WTC11 (cell line): ENCODE measurements at places on chromosomes 2 and 18.

DNA sequence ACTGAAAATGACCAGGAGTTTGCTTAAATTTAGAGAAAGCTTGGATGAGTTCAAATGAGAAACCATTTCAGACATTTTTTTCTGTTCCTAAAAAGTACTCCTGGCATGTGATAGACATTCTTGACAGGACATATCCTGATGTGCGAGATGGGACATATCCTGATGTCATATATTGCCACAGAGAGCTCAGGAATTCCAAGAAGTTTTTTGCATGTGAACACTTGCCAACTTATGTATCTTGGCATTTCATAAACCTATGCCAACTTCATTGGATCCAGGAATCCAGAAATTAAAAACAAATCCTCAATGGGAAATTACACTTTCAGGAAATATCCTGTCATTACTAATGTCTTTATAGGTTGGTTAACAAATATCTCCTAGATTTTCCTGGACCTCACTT is 2.9 kb upstream of the SERPINB3 start:
- no peak for DNase-seq

DNA sequence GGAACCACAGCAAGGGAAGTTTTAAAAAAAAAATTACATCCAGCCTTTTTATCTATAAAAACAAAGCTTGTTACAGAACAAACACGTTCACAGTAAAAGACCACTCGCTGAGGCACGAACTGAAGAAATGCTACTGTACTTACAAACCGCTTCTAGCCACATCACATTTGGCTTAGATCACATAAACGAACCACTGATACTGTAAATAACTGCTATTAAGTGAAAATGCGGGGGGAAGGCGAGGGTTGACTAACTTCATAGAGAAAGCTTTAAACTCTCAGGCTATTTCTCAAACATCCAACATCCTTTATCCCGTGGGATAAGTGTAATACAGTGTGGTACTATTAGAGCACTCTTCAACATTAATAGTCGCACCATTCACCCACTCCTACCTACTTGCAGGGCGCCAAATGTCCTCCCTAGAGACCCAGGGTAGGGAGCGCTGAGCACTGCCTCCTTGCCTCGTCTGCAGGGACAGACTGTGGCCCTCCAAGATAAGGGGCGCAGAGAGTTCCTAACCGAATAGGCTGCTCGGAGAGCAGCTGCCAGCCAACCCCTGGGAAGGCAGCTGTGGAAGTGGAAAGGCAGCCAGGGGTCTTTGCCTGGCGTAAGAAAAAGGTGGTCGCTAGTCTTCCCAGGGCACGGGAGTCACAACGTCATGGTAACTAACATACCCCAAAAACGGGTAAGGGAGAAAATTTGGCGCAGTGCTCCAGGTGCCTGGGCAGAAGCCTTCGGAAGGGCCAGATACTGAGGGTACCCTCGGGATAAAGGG is 854 bp downstream of the GPR155 start:
- DNase-seq = peak; percentile 30

- no peak for DNase-seq
These were observed 103.8 kb upstream of the OSR1 start for GRCh38 chr2:19462256-19462645.

- no peak for DNase-seq
These were observed 640.7 kb downstream of the IRS1 start for GRCh38 chr2:226158940-226159339.

DNA sequence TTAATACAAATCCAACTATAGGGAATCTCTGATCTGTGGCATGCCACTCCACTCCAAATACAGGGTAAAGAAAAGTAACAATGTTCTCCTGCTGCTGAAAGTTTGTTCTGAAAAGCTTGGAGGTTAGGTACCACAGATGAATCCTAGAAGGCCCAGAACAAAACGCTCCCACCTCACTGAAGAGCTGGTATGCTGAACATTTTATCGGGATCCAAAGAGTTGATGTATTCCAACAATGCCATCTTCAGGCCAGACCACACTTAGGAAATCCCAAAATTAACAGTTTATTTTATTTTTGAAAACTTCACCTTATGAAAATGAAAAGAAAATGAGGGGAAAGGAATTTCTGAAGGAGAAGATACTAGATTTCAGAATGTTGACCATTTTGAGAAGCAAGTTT is 145.1 kb upstream of the CDH19 start:
- DNase-seq = no peak

DNA sequence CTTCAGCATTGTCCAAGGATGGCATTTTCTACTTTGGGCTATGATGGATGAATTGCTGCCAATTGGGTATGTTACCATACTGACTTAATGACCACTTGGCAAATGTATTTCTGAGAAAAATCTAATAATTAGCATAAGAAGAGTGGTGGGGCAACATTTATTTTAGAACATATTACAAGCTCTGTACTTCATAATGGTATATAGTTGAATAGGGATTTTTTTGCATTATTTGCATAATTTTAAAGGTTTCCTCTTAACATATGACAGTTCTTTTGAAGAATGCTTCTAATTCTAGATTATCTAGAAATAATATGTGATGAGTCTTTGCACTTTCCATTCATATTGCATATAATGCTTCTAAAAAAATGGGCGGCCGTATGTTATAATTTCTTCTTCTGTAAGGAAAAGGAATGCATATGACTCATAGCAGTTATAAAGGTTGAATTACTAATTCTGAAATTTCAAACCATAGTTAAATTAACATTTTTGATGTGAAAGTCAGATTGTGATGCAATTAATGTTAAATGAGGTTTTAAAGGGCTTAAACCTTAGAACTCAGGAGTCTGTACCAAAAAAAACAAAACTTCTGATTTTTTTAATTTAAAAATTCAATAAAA is 1652.3 kb upstream of the SLC39A10 start:
- DNase-seq = no peak

DNA sequence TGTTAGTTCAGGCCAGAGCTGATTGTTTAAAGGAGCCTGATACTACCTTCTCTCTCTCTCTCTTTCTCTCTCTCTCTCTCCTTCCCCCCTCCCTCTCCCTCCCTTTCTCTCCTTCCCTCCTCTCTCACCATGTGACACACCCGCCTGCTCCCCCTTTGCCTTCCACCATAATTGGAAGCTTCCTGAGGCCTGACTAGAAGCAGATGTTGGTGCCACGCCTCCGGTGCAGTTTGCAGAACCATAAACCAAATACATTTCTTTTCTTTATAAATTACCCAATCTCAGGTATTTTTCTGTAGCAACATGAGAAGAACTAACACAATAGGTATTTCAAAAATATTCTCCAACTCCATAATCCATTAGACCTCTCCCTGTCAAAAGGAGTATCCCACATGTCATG is 62.4 kb downstream of the ANKRD62 start:
- DNase-seq = no peak

DNA sequence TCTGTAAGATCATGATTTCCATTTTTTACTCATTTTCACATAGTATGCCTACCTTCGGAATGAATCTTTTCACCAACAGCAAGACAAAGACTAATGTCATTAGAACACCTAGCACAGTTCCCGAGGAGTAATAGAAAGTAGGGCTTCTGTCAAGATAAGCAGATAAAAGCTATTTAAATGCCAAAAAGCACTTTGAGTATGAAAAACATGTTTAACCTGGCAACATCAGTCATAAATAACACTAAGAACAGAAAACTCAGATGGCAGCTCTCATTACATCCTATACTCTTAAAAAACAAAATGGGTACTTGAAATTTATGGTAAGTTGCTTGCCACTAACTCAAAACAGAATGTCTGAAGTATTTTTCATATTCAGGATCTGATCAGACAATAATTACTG is 17.1 kb downstream of the NEMP2 start:
- DNase-seq = no peak

GRCh38 chr18:40088130-40088529 is 1866.9 kb upstream of the PIK3C3 start:
- no peak for DNase-seq

DNA sequence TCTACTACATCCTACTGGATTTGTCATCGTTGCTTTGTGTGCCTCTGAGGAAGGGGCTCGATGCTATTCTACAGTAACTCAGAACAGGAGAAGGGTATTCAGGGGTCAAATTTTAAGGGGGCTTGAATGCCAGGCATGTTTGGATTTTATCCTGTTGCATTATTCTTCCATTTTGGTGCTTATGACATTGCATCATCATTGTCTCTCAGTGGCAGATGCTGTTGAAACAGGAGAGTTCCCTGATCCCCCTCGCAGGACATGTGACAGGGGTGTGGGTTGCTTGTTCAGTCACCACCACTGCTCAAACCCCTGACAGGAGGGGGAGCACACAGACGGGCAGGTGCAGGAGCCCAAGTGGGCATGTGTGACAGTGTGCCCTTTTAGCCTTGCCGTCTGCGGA is 156.7 kb downstream of the SLC4A3 start:
- DNase-seq = no peak

DNA sequence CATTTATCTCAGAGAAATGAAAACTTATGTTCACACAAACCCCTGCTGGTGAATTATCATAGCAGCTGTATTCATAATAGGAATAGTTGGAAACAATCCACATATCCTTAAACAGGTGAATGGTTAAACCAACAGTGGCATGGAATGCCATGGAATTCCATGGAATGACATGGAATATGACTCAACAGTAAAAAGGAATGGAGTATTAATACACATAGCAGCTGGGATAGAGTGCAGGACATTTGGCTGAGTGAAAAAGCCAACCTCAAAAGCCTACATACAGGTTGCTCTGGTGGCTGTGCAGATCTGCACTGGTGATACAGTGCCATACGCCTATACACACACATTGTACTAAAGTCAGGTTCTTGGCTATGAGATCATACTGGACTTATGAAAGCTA is 69.5 kb downstream of the FAM168B start:
- no peak for DNase-seq

DNA sequence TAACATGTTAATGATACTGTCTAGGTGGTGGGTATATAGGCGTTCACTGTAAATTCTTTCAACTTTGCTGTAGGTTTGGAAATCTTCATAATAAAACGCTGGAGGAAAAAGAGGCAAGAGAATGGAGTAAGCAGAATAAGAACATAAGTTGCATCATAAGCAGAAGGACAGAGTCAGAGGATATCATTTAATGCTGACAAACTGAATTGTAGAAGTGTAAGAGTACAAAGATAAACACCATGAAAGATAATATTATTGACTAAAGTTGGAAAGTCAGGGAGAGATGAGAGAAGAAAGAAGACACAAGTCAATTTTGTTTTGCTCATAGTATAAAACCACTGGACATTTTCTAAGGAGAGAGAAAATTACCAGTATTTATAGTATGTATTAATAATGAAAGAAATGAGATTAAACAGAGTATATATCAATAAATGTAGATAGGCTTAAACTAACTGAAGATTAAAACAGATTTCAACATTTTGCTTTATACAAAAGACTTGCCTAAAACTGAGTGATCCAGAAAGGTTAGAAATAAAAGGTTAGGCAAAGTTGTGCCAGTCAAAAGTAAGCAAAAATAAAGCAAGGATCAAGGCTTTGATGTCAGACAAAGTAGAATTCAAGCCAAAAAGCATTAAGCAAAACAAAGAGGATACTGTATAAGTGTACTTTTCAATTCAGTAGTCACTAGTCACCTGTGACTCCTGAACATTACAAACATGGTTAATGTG is 42.4 kb upstream of the VIT start:
- DNase-seq = no peak

- DNase-seq = no peak
These were observed 84.7 kb downstream of the RBMS1 start for GRCh38 chr2:160408959-160409291.

GRCh38 chr2:205858881-205859441 is 176.7 kb downstream of the NRP2 start:
- DNase-seq = peak; percentile 33

- no peak for DNase-seq
These were observed 30.2 kb downstream of the PKP4 start for GRCh38 chr2:158486970-158487325.

GRCh38 chr2:239777219-239777618 is 247.9 kb downstream of the NDUFA10 start:
- no peak for DNase-seq

GRCh38 chr18:46728219-46728930 is 28.5 kb downstream of the ST8SIA5 start:
- no peak for DNase-seq

DNA sequence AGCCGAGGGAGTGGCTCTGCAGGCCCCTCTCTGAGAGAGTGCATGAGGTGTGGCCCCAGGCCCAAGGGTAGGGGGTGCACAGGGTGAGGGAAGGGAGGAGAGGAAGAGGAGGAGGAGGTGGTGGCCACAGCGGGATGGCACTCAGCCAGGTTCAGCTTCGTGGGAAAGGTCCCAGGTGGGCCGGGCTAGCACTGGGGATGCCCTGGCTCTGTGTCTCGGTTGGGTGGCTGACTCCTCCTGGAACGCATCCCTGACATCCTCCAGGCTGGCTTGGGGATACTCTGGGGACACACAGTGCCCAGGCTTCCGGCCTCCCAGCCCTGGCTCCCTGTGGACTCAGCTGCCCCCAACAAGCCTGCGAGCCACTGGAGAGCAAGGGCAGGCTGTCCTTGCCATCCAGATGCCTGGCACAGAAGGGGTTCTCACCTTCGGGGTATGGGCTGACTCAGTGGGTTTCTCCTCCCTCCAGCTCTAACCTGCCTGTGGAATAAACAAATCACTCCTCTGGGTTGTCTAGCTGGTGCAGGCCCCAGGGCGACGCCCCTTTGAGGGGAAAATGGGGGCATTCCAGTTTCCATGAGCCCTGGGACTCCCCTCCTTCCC is 582 bp upstream of the ZAP70 start:
- DNase-seq = no peak

DNA sequence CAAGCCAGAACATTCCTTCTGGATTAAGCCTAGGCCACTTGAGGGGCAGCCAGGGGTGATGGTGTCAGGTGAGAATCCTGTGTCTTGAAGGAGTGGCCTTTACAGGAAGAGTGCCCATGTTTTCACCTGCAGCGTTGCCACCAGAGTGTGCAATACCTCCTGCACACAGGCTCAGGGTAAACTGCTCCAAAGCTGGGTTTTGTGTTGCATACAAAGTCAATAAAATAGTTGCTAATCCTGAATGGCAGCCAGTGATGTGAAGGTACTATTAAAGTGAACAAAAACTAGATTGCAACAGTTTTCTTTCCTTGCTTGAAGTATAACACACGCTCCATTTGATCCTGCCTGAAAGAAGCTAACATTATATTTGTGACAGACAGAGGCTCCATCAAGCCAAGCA is 64.4 kb upstream of the NRP2 start:
- DNase-seq = no peak

DNA sequence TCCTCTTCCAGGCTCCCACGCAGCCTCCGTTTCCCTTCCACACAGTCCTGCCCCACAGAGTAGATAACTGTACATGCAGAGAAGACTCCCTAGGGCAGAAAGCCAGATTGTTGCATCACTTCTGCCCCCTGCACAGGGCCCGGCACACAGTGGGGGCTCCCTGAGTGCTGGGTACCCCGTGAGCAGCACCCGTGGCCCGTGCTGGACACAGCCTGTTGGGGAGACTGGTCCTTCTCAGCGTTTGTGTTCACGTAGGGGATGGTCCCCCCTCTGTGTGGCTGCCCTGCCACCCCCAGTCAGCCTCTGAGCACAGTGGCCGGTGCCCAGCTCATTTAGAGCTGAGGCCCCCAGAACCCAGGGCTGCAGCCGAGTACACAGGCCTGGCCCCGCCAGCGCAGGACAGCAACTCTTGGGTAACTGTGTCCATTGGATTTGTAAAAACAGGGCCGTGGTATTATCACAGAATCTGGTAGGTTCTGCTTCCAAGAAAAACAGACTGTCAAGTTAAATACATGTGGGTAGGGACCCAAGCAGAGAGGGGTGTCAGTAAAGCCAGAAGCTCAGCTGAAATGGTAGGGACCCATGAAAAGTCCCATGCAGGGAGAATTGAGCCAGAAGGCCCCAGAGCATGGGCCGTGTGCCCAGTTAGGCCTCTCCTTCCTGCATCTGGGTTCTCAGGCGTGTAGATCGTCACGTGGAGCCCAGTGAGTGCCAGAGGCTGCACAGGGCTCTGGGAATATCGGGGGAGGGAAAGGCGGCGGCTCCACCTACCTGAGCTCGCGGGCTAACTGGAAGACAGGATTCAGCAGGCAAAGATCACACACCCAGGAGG is 257.3 kb downstream of the ATAD2B start:
- no peak for DNase-seq
